ENCODE measurements at places on chromosomes 3 and 15.

GRCh38 chr3:33218446-33219174, at the start of gene SUSD5:
TSS of gene SUSD5 (minus strand) at chr3:33218810. CDS start at chr3:33218797, 13 bp downstream.
- DNase-seq: no peak

- no peak for DNase-seq
Observed at GRCh38 chr15:65303687-65304380, 643 bp upstream of the RNU5B-1 start.

- peak; percentile 92 for DNase-seq
Observed at GRCh38 chr3:14431917-14432834, 29.8 kb downstream of the SLC6A6 start.

DNA sequence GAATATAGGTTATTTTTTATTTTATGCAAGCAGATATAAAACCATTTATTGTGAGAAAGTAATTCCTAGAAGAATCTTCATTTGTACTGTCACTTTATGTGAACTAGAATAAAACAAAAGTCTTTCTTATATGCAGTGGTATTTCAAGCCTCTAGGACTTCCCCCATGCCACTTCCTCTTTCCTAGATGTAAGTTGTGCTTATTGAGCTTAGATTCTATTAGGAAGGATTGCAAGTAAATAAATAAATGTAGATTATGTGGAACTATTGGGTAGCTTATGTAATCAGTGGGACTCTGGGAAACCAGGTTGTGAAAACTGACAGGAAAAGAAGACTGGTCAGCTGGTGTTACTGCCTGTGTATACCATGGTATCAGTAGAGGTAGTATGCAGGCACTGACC, 169.7 kb downstream of the RSRC1 start:
- DNase-seq: no peak

DNA sequence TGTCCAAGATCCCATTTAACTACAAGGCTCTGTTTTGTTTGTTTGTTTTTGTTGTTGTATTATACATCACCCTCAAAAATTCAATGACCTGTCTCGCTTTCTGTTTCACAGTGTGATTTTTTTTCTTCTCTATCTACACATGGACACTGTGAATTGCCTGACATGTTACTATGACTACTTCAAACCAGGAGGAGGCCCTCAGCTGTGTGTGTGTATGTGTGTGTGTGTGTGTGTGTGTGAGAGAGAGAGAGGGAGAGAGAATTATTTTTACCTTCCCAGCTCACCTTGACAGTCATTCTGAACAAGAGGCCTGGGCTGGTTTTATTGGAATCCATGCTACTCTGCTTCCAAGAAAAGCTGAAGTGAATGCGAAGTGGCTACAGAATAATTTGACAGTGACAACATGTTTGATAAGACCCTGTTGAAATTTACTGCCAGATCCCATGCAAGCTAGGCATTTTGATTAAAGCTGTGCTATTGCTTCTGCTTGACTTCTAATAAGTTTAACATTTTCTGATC, 841.4 kb downstream of the NSUN3 start:
- DNase-seq: no peak
